GM19239 (cell line): ENCODE measurements at places on chromosomes 7 and 10.

- no peak for DNase-seq
These were observed 153.8 kb downstream of the GNAI1 start for GRCh38 chr7:80288175-80289122.

DNA sequence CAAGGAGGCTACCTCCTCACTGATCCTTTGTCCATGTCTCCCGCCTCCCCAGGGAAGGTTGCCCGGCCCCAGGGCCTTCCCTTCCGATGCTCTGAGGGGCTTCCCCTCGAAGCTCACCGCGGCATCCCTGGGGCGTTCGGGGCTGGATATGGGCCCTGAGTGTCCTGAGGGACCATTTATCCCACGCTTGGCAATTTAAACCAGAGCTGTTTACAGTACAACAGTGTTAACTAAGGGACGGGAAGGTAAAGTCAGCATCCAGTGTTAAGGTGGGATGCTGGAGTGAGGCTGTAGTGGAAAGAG, 92.0 kb downstream of the TCERG1L start:
- no peak for DNase-seq

DNA sequence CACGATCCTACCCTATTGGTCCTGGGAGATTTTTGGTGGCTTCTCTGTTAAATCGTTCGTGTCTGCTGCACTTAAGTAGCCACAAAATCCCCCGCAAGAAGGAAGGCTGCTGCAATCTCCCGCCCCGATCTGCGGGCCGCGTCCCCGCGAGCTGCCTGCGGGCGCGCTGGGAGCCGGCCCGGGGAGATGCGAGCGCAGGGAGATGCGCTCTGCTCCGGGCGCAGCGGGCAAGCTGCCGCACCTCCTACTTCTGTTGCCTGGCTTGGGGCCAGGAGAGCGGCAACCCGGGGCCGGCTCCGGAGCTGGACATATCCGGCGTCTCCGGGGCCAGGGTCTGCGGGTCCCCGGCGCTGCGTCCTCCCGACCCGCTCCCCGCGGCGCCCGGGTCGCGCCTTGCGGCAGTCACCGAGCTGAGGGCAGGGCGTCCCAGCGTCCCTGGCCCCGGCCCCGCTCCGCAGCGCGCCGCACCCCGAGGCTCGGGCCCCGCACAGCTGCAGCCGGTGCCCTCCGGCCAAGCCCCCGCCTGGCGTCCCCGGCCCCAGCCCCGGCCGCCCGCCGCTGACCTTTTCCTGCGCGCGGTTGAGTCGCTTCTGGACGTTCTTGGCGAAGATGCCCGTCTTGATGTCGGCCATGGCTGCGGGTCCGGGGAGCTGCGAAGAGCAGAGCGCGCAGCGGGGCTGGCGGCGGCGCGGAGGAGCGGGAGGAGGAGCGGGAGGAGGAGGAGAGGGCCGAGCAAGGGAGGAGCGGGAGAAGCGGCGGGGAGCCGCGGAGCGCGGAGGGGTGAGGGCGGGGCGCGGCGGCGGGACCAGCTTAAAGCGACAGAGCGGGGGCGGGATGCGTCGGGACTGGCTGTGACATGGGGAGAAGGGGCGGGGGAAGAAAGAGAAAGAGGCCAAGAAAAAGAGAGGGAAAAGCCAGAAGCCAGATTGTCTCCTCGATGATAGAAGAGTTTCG, at the start of gene AMPH:
AMPH (minus strand) TSS at position 654 of the 954 bp plus-strand sequence; CDS start at position 632, 22 bp downstream.
- no peak for DNase-seq

DNA sequence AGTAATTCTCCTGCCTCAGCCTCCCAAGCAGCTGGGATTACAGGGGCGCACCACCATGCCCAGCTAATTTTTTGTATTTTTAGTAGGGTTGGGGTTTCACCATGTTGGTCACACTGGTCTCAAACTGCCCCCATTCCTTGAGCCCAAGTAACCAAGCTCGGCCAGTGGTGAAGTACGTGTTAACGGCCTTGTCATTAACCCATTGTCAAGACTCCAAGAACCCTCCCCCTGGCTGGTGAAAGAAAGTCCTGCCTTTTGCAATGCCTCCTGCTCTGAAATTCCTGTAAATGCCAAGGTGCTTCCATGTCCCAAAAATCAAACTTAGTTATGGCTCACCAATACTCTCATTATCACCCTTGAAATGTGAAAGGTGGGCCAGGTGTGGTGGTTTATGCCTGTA, 18.8 kb upstream of the SEPHS1 start:
- DNase-seq, result no peak

DNA sequence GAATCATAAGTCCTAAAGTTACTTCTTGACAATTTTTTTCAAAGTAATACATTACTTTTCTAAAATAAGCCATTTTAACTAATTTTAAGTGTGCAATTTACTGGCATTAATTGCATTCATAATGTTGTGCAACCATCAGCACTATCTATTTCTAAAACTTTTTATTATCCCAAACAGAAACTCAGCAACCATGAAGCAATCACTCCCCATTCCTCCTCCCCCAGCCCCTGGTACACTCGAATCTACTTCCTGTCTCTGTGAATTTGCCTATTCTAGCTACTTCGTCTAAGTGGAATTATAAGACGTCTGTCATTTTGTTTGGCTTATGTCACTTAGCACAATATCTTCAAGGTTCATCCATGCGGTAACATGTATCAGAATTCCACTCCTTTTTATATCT, 84.9 kb downstream of the MKX start:
- no peak for DNase-seq

DNA sequence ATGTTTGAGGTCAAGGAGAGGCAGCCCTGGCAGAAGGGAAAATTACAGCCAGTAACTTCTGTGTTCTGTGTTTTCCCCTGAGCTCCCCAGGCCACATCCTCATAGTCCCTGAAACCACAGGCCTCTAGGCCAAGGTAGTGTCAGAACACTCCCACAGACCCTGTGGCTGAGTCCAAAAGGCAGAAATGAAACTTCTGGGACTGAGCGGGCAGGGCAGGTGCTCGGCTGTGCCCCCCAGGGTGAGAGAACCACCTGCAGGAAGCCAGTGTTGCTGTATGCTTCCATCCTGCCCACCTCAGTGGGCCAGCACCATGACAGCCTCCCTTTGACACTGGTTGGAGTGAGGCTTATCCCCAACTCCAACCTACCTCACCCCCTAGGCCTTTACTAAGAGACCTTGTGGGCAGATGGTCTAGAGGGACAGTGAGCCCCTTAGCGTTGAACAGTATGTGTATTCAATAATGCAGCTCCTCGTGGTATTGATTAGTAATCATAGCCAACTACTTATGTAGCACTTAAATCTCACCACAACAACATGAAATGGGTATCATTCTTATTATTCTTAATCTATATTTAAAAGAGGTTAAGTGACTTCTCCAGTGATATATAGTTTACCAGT, 30.3 kb downstream of the PIK3CG start:
- no peak for DNase-seq

DNA sequence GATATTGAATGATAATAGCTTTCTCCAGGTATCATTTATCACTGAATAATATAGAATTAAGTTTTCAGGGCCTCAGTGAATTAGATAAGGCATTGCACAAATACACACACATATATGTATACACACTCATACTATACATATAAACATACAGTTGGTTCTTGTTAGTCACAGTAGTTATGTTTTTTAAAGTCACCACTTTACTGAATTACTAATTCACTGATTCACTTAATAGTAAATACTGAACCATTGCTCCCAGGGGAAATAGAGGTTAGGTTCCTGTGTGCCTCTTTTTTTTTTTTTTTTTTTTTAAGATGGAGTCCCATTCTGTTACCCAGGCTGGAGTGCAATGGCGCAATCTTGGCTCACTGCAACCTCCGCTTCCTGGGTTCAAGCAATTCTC, 33.6 kb downstream of the PRR15 start:
- no peak for DNase-seq

GRCh38 chr7:45976485-45976856, 55.4 kb upstream of the IGFBP3 start:
- DNase-seq, result no peak

GRCh38 chr7:129667116-129667515, 55.6 kb downstream of the NRF1 start:
- DNase-seq, result no peak

- DNase-seq, result peak; percentile 82
These were observed 1.0 kb downstream of the HSPB1 start for GRCh38 chr7:76303202-76304147.

DNA sequence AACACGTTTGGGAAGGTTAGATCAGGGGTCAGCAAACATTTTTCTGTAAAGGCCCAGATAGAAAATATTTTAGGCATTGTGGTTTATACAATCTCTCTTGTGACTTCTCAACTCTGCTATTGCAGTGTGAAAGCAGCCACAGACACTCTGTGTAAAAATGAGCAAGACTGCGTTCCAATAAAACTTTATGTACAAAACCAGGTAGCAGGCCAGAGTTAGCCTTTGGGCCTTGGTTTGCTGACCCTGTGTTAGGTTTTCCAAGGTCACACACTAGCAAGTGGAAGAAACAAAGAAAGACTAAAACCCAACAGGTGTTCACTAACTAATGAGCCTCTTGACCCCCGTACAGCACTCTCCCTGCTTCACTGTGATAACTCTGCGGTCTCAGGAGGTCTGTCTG, 14.9 kb upstream of the PAXIP1 start:
- no peak for DNase-seq

DNA sequence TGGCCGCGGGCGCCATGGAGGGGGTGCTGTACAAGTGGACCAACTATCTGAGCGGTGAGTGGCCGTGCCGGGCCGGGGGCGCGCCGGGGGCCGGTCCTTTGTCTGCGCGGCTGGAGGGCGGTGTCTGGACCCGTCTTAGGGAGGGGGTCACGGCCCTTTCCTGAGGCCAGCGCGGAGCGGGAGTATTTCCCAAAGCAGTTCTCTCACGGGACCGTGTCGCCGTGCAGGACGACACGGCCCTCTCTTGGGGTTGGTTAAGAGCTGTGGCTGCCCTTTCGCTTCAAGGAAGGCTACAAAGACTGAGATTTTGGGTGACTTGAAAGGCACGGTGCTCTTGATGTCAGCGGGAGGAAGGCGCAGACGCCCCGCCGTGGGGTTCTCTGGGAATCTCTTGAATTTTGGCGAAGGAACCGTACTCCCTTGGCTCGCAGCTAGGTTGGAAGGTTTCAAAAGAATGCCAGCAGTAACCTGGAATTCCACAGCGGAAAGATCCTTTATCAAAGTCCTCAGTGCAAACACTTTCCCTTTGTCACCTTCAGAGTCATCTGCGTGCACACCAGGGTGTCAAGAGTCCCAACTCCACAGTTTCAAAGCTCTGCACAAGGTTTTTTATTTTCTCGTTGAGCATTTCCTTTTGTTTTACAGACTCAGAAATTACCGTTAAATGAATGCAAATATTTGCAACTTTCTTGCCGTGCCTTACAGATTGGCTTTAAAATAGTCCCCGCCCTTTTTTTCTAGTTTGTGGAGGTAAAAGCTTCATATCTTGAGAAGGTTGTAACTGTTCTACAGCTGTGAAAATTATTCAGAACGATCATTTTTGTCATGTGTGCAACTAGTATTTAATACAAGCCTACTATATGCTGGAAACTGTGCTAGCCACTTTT, 780 bp downstream of the PLEKHA8 start:
- no peak for DNase-seq

GRCh38 chr7:33837356-33837851, 67.9 kb upstream of the BMPER start:
- no peak for DNase-seq

DNA sequence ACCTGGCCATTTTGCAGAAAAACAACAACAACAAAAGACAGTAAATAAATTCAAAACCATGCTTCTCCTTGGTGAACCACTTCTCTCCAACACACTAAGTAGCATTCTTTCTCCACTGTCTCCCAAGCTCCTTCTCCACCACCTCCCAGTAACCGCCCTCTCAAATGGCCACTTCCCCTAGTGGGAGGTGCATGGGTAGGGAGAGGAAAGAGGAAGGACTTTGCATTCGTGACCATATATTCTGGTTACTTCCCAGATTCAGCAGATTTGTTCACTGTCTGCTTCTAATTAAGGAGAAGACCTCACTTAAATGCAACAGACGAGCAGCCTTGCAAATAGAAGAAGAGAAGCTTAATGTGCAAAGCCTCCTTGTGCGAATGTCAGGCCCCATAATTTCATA, 166.8 kb downstream of the SORCS1 start:
- DNase-seq, result no peak

DNA sequence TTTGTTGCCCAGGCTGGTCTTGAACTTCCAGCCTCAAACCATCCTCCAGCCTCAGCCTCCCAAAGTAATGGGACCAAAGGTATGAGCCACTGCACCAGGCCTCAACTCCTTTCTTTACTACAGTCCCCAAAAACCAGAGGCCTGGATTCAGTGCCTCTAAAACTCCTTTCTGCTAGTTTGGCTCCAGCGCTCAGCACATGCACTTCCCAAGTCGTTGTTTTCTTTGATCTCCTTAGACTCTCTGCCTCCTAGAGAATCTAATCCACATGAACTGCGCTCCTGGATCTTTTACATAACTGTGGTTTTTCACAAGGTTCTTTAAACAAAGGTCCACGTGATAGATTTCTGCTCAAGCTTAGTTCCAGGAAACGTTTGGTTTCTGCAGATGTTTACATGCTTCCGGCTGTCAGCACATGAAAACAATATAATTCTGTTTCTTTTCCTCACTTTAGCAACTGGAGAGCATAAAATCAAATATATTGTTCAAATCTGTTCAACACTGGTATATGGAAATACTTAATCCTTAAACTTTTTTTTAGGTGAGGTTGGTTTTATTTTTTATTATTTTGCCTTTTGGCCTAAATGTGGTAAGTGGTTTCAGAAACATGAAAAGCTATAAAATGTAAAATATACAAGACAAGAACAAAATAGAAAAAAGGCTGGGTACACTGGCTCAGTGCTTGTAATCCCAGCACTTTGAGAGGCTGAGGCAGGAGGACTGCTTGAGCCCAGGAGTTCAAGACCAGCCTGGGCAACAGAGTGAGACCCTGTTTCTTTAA, 270.5 kb upstream of the MKLN1 start:
- no peak for DNase-seq

- DNase-seq, result no peak
These were observed 525.0 kb upstream of the ADARB2 start for GRCh38 chr10:2262333-2262732.

DNA sequence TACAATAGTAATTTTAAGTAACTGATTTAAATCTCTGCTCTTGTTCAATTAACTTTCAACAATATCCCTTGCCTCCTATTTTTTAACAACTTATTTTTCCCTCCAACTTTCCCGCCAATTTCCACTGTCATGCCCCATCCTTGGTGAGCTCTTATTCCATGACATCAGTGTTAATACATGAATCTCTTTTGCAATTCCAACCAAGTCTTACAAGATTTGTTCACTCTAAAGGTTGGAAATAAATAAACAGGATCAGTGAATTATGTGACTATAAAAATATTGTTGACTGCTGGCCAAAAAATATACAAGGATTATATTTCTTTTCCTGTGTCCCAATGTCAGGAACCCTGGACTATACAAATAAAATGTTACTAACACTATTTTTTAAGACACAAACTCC, 21.0 kb upstream of the AGMO start:
- no peak for DNase-seq

DNA sequence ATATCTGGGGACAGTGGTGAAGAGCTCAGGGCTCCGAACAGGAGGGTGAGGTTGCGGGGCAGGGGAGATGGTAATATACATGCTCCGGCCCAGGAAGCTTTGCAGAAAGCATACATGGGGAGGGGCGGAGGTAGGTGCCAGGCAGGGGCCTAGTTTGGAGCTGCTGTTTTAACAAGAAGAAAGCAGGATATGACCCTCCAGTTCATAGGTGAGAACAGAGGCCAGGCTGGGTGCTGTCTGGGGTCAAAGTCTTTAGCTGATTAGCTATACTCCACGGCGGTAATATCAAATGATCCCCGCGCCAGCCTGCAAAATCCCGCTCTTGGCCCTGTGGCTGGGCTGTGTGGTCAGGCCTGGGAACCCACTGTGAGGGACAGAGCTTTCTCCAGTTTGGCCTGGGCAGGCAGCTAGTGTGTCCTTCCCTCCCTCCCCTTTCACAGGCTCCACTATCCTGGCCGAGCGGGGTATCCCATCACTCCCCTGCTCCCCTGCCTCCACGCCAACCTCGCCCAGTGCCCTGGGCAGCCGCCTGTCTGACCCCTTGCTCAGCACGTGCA, 95.6 kb downstream of the NEURL1 start:
- DNase-seq, result no peak
